GM03348 (cell line): ENCODE measurements at places on chromosomes 16 and 17.
A peak's percentile ranks its signal among the peaks of the same experiment; 100 is the strongest.

- no peak for DNase-seq
Observed at GRCh38 chr17:78838574-78839005, 2.0 kb downstream of the USP36 start.

DNA sequence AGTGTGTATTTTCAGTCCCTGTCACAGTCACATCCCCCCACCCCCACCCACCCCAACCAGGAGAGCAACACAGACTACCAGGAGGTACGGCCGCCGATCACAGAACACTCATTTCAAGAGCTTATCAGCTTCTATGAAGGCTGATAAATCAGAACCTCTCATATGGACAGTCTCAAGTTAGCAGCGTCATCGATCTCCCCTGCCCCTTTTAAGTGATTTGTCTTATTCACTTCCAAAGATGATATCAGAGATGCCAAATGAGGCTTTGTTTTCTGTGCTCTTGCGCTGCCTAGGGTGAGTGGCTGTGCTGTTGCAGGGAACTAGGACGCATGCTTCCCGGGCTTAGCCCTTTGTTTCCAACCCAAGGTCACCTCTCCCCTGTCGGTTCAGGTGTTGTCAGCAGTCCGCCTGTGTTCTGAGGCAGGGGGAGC, 26.8 kb upstream of the PMFBP1 start:
- DNase-seq, result no peak

DNA sequence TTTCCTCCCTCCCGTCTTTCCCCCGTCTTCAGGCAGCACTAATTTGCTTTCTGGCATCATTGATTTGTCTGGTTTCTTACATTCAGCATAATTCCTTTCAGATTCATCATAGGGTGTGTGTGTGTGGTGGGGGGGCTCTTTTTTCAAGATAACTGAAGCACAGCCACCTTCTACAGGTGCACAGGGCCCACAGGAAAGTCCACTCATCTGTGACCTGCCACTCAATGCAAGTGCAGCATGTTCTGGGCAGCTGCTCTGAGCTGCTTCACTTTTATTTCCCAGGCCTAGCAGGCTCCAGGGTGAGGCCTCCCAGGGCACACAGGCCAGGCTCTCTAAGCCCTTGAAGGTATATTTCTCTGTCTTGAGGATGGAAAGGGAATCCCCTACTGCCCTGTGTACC, 35.2 kb upstream of the MYH10 start:
- DNase-seq, result no peak

DNA sequence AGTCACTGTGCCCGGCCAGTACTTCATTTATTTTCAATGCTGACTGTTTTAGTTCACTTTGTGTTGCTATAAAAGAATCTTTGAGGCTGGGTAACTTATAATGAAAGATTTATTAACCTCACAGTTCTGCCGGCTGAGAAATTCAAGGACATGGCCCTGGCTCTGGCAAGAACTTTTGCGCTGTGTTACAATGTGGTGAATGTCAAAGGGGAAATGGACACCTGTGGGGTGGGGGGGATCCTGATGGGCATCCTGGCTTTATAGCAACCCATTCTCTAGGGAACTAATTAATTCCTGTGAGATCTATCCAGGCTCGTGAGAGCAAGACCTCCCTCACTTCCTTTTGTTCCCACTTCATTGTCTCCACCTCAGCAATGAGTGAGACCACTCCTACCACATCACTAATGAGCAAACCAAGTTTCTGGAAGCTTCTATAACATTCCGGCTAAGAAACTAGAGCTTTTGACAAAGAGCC, 17.1 kb upstream of the CDH3 start:
- no peak for DNase-seq

- no peak for DNase-seq
Observed at GRCh38 chr17:78910497-78911284, 7.7 kb upstream of the CEP295NL start.

DNA sequence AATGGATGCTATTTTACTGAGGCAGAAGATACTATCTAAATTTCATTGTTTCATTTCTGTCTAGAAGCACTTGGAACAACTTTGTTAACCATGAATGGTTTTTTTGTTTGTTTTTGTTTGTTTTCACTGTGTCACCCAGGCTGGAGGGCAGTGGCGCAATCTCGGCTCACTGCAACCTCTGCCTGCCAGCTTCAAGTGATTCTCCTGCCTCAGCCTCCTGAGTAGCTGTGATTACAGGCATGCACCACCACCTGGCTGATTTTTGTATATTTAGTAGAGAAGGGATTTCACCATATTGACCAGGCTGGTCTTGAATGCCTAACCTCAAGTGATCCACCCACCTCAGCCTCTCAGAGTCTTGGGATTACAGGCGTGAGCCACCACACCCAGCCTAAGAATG, 40.5 kb downstream of the ABHD15 start:
- no peak for DNase-seq

- DNase-seq, result no peak
Observed at GRCh38 chr17:40707745-40708144, 4.2 kb upstream of the KRT24 start.

DNA sequence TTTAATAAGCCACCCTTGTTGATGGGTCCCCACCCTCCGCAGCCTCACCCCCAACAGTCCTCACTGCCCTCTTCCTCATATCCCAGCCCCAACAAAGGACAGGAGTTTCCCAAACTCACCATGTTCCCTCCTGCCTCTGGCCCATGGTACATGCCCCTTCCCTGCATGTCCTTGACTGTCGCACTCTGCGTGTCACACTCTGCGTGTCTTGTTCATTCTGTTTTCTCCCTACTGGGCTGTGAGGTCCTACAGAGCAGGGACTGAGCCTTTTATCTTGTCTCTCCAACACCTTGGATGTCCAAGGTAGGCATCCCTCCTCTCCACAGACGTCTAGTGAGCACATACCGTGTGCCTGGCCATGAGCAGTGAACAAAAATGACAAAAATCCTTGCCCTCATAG, 154.7 kb downstream of the SOCS1 start:
- no peak for DNase-seq

GRCh38 chr16:52086901-52087300, 460.0 kb downstream of the TOX3 start:
- DNase-seq, result no peak

GRCh38 chr16:53209877-53210276, 155.1 kb downstream of the CHD9 start:
- DNase-seq, result no peak

GRCh38 chr16:50278251-50278650, 11.9 kb downstream of the ADCY7 start:
- no peak for DNase-seq

DNA sequence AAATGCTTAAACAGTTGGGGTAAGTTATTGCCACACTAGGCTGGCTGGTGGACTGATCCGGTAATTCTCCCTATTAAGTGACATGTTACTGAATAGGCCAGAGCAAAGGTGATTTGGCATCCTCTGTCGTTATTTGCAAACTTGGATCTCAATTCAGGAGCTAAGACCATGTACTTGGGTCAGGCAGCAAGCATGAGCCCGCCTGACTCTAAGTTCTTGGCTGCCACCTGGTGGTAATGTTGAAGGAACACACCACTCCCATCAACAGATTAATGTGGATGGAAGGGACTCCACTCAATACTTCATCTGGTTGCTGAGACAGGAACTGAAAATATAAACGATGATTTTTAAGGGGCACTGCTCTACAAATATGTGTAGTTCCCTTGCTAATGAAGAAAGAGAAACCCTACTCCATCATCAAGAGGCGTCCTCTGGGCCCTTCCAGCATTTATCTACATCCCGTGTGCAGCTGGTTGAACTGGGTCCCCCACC, 70.8 kb downstream of the EMP2 start:
- peak; percentile 84 for DNase-seq

DNA sequence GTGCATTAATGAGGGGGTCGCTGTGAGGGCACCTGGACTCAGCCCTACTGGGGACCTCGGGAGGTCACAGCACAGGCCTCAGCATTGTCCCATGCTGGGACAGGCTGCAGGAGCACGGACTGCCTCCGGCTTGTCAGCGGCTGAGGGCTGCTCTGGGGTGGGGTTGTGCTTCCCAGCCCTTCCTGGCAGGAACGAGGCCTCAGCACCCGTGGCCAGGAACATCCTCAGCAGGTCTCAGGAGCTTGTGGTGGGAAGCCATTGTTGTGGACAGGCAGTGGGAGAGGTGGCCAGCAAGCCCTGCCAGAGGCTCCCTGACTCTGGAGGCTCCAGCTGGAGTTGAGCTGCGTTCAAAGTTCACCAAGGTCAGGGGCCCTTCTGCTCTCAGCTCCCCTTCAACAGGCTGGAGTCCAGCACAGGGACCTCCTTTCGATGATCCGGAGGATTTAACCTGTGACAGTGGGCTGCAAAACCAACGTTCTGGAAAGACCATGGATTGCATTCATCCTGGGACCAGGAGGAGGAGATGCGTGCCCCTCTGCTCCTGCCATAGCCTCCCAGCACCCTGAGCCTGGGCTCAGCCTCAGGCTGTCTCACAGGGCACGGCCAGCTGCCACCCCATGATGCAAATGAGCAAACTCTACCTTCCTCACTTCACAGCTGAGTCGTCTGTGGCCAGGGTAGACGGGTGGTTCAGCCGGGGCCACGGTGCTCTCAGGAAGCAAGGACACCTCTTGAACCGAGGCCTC, 32.6 kb downstream of the FOXL1 start:
- DNase-seq, result no peak

GRCh38 chr16:59632276-59632855, 898.2 kb upstream of the GOT2 start:
- DNase-seq, result peak; percentile 59

GRCh38 chr16:85676466-85676865, 12.3 kb downstream of the GINS2 start:
- no peak for DNase-seq

DNA sequence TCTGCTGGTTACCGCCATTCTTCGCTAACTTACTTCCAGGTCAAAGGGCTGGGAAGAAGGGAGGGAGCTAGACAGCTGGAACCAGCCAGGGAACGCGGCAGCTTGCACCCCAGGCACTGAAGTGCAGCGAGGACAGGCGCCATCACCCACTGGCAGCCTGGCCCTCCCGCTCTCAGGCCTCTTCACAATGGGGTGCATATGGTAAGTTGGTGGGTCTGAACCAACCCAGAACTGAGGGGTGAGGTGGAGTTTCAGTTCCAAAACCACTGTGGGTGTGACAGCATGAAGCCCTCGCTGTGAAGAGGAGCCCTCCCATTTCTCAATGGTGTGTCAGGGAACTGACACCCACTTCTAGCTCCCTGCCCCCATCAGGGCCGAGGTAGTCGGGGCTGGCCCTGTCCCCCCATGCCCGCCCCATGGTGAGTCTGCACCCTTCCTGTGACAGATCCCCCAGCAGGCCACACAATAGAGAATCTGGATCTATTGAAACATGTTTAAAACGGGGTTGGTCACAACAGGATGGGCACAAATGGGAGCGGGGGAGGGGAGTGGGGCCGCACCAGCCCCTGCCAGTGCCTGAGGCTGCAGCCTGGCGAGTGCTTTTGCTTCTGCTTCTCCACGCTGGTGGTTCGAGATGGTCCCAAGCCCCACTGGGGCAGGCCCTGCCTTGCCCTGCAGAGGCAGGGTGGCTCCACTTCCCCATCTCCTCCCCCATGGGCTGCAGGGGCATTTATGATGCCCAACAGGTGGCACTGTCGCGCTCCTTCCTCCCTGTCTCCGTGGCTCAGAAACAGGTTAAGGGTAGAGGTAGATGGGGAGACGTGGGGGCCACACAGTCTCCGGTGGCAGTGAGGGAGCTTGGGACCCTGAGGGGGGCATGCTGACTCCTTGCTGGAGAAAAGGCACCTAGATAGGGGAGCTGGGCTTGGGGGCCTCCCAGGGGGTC, 2.3 kb downstream of the LIMD2 start:
- DNase-seq, result peak; percentile 68

- DNase-seq, result no peak
Observed at GRCh38 chr16:27863377-27863776, 200.1 kb downstream of the GSG1L start.

- no peak for DNase-seq
Observed at GRCh38 chr17:73030995-73031394, 61.5 kb downstream of the SLC39A11 start.

DNA sequence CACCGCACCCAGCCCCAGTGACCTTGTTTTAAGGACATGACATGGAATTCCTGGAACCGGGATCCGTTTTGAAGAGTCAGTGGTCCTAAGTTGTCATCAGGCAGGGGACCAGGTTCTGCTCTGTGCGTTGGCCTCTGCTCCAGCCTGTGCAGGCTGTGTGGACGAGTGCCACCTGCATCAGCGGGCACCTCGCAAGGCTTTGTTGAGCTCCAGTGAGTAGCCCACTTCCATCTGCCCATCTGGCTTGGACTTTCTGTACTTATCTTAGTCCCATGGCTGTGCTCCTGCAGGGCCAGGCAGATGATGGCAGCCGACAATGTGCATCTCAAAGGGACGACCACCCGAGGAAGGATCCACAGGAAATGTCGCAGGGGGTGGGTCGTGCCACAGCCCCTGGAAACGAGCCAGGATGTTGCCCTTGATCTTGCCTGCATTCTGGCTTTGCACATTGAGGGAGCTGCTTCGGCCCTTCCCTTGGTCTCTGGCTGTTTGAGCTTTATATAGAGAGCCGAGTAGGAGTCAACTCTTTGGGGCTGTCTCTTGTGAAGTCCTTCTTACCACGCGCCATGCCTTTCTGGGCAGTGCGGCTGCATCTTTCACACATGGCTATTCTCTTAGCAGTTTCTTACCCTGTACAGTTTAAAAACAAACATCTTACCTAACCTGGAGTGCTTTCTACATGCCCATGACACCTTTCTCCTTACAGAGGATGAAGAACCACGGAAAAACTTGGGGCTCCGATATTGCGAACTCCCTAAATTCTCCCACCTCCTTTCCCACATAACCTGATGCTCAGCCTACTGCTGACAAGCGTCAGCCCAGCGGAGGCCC, 18.3 kb downstream of the KIAA0513 start:
- DNase-seq, result no peak

DNA sequence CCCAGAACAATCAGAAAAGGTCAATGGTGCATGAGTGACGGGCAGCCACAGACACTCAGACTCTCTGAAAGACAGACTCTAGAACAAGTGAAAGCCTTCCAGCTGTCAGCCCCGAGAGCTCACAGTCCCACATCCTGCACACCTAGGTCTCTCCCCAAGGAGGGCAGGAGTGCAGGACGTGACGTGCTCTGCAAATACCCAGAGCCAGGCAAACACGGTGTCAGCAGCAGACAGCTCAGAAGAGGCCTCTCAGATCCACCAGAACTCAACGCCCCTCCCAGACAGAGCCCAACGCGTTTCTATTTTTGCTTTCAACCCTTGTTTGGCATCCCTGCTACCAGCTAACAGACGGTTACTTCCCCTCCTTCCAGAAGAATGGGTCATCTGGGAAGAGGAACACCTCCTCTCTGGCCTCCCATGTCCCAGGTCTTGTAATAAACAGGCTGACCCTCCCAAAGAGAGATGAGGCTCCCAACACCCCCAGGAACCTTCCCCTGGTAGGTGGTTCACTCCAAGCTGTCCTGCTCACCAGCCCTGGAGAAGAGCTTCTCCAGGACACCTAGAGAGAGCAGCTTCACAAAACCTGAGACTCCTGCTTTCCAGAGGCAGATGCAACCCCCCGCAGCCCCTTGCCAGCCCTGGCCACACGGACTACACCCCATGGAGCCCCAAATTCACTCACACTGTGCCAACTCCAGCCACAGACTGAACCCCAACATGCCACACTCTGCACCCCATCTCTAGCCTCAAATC, 7.6 kb downstream of the PITPNM3 start:
- DNase-seq, result peak; percentile 27

- peak; percentile 28 for DNase-seq
Observed at GRCh38 chr16:70661918-70662641, 15.7 kb downstream of the IL34 start.
